ENCODE measurements at places on chromosomes 1 and 21.

- DNase-seq: peak; percentile 76
These were observed 58.4 kb upstream of the CXADR start for GRCh38 chr21:17454315-17455027.

DNA sequence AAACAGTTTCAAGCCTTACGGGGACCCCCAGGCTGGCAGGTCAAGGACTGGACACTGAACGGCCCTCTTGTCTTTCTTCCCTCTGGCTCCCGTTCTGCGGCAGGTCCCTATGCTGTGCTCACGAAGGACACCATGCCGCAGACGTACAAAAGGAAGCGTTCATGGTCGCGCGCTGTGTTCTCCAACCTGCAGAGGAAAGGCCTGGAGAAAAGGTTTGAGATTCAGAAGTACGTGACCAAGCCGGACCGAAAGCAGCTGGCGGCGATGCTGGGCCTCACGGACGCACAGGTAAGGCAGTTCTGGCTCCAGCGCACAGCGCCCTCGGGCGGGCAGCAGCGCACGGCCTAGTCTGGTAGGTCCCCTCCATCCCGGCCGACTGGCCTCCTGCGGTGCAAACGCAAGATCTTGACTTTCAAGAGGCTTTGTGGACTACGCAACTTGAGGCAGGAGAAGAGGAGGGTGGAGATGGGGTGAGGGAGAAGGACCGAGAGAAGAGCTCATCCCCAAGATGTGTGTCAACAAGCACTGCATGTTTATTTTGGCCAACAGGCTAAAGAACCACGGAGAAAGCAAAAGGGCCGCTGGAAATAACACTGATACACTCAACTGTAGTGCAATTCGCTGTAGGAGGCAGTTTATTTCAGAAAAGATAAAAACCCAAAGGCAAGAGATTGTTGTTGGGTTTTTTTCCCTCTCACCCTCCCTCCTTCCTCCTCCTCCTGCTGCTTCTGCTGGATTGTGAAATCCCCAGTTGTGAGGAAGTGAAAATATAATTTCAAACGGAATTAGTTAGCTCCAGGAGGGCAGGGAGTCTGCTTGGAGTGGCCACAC is 3.0 kb downstream of the HLX start:
- no peak for DNase-seq

- DNase-seq: no peak
These were observed 58.7 kb upstream of the SIM2 start for GRCh38 chr21:36640174-36640720.

GRCh38 chr1:33256221-33256470 is 146 bp upstream of the ZNF362 start:
- no peak for DNase-seq

DNA sequence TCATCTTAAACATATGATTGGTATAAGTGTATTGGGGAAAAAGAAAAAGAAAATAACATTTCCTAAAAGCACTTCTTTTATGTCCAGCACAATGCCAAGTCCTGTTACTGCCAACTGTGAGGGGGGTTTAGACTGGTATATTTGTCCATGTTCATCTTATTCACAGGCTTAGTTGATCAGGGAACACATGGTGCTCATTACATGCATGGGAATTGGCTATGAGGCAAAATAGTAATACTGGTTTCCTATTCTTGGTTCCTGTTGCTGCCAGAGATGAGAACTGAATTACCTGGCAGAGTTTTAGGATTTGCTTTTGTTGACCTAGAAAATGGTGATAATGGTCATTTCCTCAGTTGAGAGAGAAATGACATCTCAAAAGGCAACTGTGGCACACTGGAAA is 398.8 kb downstream of the DUSP10 start:
- DNase-seq: no peak

- peak; percentile 80 for DNase-seq
These were observed 29.9 kb upstream of the RPTN start for GRCh38 chr1:152188673-152189591.

GRCh38 chr1:88528792-88529191 is 155.3 kb upstream of the PKN2 start:
- DNase-seq: no peak

DNA sequence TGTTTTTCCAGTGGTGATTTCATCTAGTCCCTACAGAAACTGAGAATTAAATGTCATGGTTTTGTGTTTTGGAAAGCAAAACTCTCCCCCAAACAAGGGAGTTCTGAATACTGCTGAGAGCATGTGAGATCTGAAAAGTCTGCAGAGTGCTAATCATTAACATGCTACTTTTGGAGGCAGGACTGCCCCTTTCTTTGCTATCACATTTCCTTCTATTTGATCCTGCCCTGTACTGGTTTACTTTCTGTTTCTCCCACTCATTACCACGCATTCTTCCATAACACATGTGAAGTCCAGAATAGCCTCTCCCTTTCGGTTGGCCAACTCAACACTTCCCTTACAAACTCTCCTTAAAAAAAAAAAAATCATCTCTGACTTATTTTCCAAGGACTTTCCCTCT is 63.6 kb downstream of the GADD45A start:
- no peak for DNase-seq

DNA sequence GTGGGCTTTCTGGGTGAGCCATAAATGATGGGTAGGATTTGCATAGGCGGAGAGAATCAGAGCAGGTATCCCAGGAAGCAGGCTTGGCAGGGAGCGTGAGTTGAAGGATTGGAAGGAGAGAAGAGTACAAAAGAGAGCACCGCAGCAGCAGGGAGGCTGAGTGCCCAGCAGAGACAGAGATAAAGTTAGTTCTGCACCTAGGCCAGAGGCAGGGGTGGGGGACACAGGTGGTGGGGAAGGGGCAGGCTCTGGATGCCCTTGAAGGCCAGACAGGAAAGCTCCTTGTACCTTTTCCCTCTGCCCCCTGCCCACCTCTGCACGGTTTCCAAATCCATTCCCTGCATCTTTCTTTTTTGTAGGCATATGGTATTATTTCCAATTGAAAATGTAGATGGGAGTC is 33.0 kb upstream of the TRABD2B start:
- DNase-seq: no peak

GRCh38 chr1:17516303-17517214 is 22.9 kb upstream of the ARHGEF10L start:
- no peak for DNase-seq

DNA sequence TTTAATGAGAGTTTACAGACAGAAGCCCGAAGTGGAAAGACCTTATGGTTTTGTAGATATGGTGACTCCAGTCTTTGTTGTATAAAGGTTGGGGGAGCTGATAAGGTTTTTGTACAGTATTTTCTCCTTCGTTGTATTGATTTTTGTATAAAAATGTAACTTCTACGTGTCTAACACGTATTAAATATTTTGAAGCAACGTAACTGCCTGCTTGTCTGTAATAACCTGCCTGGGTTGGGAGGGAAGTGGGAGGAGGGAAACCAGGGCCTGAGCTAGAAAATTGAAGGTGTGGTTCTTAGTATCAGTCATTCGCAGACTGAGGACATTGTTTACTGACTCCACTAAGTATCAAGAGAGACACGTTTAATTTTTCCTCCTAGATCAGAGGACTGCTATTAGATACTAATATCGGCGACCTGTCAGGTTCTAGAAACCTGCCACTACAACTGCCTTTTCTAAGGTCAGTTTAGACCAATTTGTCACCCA is 2.2 kb downstream of the IER5 start:
- DNase-seq: no peak

DNA sequence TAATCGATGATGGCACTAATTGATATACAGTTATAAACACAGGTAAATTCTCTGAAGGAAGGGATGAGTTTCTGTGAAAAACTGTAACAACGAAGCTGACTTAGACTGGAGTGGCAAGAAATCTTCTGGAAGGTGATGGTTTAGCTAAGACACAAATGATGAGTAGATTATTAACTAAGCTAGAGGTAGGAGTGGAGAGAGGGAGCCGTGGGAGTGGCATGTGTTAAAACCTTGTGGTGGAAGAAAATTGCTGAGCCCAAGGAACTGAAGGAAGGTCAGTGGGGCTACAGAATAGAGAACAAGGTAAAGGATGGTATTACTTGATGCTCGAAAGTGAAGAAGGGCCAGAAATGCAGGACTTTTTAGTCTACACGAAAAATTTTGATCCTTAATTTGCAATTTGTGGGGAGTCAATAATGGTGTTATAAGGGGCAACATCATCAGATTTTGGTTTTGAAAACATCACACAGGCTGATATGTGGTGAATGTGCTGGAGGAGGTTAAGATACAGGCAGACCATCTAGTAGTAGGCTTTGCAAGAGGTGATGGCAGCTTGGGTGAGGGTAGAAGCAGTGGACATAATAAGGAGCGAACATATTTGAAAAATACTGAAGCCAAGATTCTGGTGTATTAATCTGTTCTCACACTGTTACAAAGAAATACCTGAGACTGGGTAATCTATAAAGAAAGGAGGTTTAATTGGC is 93.8 kb downstream of the S1PR1 start:
- no peak for DNase-seq

DNA sequence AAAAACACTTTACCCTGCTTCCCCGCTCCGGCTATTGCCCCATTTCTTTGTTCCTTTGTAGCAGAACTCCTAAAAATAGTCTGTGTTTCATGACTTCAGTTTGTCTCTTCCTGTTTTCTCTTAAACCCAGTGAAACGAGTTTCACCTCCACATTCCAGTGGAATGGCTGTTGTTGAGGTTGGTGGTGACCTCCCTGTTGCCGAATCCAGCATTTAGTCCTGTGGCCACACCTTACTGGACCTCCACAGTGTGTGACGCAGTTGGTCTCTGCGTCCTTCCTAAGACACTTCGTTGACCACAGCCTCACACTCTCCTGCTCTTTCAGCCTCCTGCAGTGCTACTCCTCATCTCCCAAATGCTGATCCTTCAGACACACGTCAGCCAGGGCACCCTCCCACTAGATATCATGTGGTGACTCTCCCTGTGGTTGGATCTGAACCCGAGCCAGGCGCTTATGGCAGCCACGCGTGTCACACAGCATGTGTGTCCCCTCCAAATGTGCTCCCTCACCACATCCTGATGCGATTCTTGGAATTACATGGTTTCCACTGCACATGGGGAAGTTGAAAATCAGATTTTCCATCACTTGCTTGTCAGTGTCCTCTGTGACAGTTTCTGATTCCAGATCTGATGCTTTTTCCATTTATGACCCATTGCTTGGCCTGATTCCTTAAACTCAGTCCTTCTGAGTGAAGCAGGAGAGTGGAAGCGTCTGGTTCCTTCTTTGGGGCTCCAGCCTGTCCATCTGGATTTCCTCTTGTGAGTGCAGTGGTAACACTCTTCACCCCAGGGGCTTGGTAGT is 99.1 kb upstream of the ARTN start:
- DNase-seq: no peak

DNA sequence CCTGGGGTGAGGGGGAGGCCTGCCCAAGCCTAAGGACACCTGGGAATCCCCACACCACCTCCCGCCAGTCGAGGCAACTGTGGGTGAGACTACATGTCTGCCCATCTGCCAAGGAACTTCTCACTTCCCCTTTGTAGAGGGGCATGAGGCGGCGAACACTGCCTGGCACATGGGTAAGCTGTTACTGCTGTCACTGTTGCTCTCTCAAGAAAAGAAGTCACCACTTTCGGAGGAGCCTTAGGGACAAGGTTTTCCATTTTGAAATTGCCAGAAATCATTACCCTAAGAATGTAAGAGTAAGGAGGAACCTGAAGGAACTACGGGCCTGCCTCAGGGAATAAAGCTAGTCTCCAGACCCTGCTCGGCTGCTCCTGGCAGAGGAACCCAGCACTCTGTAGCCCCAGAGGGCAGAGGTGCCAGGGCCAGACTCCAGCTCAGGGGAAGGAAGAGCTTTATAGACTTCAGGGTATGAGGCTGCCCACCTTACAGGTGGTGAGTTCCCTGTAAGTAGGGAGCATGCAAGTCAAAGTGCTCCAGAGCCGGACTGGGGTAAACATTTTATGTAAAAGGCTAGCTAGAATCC is 23.3 kb downstream of the SLC2A1 start:
- no peak for DNase-seq

- DNase-seq: no peak
These were observed 21.1 kb downstream of the MEGF6 start for GRCh38 chr1:3590139-3590763.

- DNase-seq: no peak
These were observed 297.6 kb downstream of the HHAT start for GRCh38 chr1:210626341-210626740.

- DNase-seq: peak; percentile 43
These were observed 650 bp downstream of the VANGL1 start for GRCh38 chr1:115642168-115643072.

DNA sequence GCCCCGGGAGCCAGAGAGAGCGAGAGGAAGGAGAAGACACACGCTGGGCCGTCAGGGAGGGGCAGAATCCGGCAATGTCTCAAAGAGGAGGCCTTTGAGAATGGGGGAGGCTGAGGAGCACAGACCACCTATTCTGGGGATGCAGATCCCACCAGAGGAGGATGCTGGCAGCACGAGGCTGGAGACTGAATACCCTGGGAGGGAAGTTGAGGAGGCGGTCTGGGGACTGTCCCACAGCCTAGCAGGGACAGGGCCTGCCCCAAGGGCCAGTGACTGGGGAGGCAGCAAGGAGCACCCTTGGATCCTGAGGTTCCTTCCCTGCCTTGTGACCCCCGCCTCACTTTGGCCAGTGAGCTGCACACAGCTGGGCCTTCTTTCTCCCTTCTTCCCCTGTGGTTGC is 49.2 kb downstream of the SLC37A1 start:
- DNase-seq: no peak
